CD4-positive, CD25-positive, alpha-beta regulatory T cell (primary cell): ENCODE measurements at places on chromosomes 3 and 15. TPM values are rescaled to one million over a fixed set of nuclear protein-coding genes. Genes with fewer than 3 reads are reported as not detected.

The ALG3 gene
- 22.6 TPM for total RNA-seq

GRCh38 chr3:31106912-31107311, 212.5 kb upstream of the GADL1 start:
- DNase-seq = no peak
- H3K4me3 ChIP-seq = no peak overlapping the region
- H3K4me1 ChIP-seq = no peaks in the 10 kb centered on the region
- no peaks in the 10 kb centered on the region for H3K36me3 ChIP-seq
- H3K27ac ChIP-seq = no peak overlapping the region
- no peaks in the 10 kb centered on the region for H3K27me3 ChIP-seq

DNA sequence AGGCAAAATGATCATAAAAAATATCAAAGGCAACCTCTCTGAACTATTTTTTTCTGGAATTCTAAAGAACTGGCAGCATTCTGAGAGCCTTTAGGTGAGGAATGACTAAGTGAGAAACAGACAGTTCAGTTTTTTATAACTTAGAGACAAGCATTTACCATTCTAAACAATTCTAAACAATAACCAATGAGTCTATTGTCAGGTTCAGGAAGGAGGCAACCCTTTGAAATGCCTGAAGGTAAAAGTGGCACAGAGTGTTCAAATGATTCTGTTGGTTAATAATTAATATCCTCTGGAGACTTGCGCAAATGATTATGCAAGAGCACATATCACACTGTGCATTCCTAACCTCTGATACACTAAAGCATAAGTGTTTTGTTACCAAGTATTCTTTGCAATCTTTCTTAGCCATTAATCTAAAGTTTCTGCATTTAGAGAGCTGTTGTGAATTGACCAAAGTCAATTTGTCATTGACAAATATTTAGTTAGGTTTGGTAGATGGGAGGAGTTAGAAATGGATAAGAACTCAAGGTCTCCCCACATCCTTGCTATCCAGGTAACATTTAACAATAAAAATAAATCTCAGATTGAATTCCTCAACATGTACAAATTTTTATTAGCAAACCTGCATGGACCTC, 9.2 kb upstream of the TGFBR2 start:
- H3K4me1 ChIP-seq = no peaks in the 10 kb centered on the region
- DNase-seq = no peak
- H3K4me3 ChIP-seq = no peak overlapping the region

The AGBL1 gene
- not detected for total RNA-seq

The TRH gene
- total RNA-seq = not detected
